ENCODE measurements at places on chromosomes 2 and 18. TPM values are rescaled to one million over a fixed set of nuclear protein-coding genes. Genes with fewer than 3 reads are reported as not detected.

Gene IAH1
- total RNA-seq, result 46.8 TPM

Gene DNPEP
- 86.2 TPM for total RNA-seq

DNA sequence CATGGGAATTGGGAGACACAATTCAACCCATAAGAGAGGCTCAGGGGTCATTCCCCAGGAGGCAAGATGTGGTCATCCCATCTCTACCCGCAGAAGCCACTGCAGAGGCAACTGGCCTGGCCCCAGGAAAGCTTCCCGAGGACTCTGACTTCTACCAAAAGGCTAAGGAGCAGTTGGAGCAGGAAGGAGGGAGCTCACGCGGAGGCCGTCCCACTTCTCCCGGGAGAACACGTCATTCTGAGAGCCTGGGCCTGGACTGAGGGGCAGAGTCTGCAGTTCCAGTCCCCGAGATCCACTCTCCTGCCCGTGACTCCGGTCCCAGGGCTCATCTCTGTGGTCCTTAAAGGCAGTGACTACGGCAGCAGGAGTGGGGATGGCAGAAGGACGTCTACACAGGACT, 69.0 kb upstream of the TAF1B start:
- DNase-seq, result no peak

DNA sequence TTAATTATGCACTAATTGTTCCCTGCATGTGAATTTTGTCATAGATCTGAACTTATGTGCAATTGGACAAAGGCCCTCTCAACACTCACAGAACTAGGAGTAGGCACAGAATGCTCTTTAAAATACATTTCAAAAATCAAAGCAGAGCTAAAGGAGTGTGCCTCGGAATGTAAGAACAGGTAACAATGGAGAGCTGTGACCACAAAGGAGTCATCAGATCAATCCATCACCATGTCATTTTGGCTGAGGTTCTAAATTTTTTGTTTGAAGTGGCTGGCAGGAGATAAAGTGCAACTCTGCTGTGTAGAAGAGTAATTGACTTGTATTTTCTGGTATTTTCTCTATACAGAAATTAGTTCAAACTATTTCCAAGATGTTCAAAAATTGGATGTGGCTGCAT, 155.4 kb downstream of the NRP2 start:
- peak; percentile 7 for DNase-seq

DNA sequence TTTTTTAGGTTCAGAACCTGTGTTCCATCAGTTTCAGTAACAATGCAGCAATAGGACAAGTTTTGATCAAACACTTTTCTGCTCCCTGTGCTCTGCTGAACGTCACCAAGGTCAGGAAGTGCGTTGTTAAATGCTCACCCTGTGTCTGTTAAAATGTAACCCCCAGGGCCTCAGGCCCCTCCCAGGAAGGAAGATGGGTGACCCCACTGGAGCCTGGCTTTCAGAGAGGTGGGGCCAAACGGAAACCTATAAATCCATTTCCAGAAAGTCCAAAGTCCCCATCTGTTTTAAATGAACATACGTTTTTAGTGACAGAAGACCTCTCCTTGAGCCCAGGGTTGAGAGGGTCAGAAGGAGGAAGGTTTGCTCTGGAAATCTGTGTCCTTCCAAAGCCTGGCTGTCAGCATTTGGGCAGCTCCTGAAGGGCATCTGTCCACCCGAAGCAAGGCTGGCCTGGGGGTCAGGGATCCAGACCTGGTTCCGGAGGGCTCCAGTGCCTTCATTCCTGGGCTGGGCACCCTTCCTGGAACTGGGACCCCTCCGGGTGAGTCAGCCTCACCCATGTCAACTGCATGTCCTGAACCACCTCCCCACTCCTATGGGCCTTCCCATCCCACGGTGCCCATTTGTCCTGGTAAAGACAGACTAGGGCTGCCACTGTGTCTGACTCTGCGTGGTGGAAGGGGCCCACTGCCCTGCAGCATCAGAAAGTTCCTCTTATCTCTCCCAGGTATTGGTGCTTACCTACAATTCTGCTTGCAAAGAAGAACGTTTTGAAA, 117.4 kb upstream of the COPS8 start:
- no peak for DNase-seq

- no peak for DNase-seq
These were observed 3.3 kb downstream of the NCK2 start for GRCh38 chr2:105747991-105748390.

Measured in PC-3 (cell line).